Kidney capillary endothelial cell (primary cell): ENCODE measurements at places on chromosomes 5 and 9.

GRCh38 chr5:11547730-11548129 is 356.5 kb downstream of the CTNND2 start:
- no peak for DNase-seq

DNA sequence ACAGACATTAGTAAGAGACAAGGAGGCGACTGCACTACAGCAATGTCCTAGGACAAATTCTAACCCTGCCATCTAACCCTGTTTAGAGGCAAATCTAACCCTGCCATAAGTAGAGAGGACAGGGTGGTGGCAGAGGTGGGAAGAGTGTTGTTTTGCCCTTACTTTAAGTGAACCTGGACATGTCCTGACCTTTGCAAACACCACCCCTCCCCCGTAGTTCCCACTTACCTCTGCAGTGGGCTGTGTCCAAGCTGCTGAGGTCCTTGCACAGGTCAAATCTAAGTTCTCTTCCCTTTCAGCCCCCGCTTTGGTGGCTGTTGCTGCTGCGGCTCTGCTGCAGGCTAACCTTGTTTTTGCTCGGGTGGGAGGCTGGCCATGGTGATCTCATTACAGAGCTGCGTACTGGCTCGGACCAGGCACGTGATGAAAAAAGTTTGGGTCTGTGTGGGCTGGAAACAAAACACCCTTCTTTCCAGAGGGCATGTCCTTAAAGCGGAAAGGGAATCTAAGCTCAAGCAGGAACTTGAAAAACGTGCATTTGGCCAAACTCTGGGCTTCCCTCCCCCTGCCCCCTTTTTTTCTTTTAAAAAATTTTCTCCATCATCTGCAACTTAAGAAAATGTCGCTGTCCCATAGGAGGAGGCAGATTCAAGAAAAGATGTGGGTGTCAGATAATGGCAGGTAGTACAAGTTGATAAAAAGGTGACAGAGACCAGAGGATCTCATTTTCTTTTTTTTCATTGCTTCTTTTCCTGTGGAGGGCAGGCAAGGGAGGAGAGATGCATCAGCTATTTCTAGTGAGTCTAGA is at the start of gene FAXDC2:
Gene FAXDC2, minus strand, starts transcription at position 349 of the 808 bp plus-strand sequence. CDS start 12,425 bp downstream, outside the sequence.
- DNase-seq, result peak; percentile 16

DNA sequence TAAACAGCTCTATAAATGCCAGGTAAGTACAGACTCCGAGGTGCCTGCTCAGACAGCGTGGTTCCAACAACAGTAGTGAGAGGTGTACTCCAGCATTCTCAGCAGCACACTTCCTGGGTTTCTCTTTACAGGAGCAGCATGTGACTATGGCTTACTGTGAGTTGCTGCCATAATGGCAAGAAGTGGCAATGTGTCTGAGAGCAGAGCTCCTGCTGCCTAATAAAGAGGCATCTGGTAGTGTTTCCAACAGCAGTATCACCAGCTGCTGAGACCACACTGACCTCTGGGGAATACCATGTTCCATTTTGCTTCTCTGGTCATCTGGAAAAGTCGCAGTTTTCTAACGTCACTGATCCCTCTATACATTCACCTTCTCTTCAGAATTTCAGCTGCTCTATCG is 398.2 kb downstream of the SLCO4C1 start:
- DNase-seq, result no peak

DNA sequence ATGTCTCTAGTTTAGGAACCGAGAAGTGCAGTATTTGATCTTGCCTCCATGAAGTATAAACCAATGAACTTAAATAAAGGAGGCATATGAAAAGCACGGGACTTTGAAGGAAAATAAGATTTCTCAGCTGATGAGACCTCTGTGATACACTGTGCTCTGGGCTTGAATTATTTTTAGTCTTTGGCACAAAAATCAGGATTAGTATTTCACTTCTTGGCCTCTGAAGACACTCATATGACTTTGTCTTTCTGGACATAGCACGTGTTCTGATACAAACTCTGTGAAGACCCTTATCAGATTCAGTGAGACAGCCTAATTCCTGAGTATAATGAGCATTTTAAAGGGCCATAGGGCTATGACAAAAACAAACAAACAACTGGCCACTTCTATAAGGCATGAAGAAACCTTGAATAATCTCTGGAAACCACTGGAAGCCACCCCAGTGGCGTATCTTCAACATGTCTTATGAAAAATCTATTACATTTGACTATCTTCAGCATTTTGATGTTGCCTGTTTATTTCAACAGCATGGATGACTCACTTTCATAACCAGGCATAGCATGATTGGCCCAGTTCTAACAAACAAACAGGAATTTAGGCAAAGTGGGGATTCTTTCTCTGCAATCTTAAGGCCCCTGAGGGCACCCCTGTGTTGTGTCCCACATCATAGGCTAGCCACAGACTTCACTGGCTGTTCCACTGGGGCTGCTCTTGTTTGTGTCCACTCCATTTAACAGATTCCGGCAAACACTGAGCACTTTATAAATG is 90.3 kb upstream of the ZNF462 start:
- no peak for DNase-seq

DNA sequence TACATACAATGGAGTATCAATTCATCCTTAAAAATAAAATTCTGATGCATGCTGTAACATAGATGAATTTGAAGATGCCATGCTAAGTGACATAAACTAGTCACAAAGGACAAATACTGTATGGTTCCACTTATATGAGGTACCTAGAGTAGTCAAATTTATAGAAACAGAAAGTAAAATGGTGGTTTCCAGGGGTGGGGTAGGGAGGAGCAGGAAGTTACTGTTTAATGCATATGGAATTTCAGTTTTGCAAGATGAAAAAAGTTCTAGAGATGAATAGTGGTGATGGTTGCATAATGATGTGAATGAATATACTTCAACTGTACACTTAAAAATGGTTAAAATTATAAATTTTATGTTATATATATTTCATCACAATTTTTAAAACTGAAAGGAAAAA is 57.3 kb upstream of the FNIP1 start:
- DNase-seq, result no peak

DNA sequence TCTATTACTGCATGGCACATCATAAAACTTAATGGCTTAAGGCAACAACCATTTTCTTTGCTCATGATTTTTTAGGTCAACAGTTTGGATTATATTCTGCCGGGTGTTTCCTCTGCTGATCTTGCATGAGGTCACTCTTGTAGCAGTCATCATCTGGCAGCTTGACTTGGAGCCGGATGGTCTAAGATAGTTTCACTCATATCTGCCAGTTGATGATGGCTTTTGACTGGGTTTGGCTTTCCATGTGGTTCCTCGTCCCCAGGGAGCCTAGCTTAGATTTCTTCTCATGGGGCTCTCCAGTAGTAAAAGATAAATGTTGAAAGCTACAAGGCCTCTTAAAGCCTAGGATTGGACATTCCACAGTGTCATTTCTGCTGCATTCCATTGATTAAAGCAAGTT is 27.4 kb downstream of the LNPEP start:
- DNase-seq, result peak; percentile 86

GRCh38 chr5:163362840-163363371 is 74.5 kb upstream of the CCNG1 start:
- DNase-seq, result no peak

DNA sequence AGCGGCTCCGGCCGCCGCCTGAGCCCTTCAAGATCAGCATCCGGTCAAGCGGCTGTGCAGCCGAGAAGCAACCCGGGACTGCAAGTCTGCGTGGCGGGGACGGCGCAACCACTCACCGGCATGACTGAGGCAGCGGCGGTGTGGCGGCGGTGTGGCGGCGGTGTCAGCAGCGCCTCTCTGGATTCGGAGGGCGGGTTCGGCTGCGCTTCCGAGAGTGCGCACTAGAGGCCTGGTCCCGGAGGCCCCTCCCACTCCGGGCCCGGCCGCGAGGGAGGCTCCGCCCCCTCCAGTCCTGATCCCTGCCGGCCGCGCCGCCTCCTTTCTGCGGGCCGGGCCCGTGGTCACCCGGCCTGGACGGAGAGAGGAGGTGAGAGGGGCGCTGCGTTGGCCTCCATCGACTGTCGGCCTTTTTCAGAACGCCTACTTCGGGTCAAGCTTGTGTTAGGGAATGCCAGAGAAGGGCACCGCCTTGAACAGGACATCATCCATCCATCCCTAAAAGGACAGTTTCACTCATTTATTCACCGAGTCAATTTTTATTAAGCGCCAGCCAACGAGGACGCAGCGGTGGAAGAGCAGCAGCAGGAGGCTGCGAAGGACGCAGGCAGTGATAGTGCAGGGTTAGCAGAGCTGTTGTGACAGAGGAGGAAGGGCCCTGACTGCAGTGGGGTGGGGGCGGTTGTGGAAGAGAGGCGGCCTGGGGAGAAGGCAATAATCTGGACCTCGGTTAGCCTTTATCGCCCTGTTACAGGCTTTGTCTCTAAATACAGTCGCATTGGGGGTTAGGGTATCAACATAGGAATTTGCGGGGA is at the start of gene ATOX1:
Gene ATOX1, minus strand, starts transcription at position 202 of the 812 bp plus-strand sequence. Its CDS starts 80 bp downstream, at position 122.
- DNase-seq, result peak; percentile 95

DNA sequence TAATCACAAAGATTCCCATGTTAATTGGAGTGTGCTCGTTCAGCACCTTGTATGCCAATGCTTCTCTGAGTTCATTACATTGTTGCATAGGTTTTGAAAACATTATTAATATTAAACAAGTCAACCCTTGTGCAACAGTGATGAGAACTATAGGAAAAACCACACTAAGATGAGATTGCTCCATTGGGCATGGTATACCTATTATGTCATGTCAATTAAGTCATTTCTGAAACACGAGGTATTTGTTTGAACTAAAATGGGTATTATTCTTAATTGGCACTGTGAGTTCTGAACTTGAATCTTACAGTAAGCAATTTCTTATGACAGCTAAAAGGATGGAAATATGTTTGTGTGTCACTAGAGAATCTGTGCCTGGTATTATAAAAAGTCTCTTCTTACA is 447.7 kb downstream of the EFNA5 start:
- DNase-seq, result no peak

DNA sequence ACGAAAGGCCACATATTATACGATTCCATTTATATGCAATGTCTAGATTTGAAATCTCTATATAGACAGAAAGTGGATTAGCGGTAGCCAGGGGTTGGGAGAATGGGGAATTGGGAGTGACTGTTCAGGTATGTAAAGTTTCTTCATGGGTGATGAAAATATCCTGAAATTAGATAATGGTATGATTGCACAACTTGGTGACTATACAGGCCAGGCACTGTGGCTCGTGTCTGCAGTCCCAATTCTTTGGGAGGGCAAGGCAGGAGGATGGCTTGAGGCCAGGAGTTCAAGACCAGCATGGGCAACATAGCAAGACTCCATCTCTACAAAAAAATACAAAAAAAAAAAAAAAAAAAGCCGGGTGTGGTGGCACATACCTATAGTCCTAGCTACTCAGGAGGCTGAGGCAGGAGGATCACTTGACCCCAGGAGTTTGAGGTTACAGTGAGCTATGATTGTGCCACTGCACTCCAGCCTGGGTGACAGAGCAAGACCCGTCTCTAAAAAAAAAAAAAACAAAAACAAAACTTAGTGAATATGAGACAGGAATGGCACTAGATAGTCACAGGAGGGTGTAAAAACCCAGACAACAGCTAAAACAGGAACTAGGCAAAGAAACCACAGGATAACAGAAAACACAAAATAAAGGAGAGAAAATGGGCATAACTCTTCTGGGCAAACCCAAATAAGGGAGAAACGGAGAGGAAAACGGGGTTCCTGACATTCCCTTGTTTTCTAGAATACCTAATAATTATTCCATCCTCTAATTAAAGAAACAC is 72.1 kb upstream of the ZNF618 start:
- DNase-seq, result no peak

- DNase-seq, result no peak
Observed at GRCh38 chr9:110546411-110546871, 33.1 kb downstream of the SVEP1 start.

DNA sequence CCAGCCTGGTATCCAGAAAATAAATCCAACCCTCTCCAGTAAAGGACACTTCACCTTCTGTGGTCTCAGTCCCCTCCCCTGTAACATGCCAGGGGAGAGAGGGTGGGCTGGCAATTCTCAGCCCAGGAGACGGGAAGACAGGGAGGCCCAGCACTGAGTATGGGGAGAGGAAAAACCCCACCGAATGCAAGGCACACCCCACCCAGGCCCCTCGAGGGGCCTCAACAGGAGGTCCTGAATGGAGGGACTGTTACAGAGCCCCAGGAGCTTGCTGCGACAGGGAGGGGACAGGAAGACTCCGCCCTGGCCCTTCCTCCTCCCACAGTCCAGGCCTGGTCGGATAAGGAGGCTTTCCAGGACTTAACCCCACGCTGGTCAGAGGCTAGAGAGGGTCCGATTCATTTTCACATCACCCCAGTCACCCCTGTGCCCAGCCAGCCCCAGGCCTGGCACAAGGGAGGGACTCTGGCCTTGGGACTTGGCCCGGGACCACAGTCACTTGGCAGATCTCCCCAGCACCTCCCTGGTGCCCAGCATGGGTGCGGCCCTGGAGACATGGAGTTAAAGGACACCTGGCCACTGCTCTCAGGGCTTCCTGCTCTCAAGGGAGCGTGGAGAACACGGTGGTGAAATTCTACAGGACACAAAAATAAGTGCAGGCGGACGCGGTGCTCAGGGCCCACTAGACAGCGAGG is 44.9 kb upstream of the STXBP1 start:
- no peak for DNase-seq

GRCh38 chr9:73892335-73892734 is 604.8 kb upstream of the RORB start:
- DNase-seq, result no peak

- DNase-seq, result no peak
Observed at GRCh38 chr9:27402626-27403025, 105.7 kb upstream of the EQTN start.

DNA sequence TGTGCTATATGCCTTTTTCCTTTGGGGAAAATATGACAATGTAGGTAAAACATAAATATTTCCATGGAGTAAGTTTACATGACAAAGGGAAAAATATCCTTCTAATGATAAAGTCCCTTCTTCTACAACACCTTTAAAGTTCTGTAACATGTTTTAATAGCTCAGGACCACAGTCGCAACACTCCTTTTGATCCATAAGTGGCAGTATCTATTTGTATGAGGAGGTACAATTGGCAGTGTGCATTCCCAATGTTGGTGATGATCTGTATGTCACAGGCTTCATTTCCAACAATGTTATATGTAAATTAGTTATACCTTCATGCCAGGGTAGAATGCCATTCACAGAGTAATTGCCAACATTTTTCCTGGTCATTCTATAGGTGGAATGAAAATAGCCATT is 127.1 kb upstream of the CCNH start:
- DNase-seq, result no peak

- DNase-seq, result no peak
Observed at GRCh38 chr9:131724683-131725082, 15.2 kb downstream of the RAPGEF1 start.
